ENCODE measurements at places on chromosomes 6 and 20.

DNA sequence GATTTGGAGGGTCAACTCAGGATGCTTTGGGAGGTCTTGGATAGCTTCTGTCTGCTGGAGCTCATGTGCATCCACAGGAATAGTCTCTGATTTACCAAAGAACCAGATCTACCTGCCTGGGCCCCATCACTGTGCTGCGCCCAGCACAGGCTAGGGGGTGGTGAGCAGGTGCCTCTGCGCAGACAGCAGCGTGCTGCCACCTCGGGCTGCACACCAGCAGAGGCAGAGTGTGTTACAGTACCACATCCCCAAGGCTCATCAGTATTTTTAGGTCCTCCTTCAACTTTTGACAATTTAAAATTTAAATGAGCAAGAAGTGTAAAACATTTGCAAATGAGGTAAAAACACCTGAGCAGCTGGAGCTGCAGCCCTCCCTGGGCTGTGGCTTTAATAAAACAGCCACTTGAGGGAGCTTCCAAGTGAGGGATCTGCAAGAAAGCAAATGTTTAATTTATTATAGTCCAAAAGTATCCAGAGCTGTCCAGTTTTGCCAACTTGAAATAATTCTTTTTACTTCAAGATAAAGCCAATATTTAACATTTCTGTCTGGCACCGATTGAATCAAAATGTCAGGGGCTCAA, 324.9 kb downstream of the ZFAND3 start:
- no peaks in the 10 kb centered on the region for H3K27me3 ChIP-seq
- H3K36me3 ChIP-seq, result peaks cover 46% of the 10 kb centered on the region
- no peak for DNase-seq
- peaks cover 10% of the 10 kb centered on the region for H3K4me1 ChIP-seq

DNA sequence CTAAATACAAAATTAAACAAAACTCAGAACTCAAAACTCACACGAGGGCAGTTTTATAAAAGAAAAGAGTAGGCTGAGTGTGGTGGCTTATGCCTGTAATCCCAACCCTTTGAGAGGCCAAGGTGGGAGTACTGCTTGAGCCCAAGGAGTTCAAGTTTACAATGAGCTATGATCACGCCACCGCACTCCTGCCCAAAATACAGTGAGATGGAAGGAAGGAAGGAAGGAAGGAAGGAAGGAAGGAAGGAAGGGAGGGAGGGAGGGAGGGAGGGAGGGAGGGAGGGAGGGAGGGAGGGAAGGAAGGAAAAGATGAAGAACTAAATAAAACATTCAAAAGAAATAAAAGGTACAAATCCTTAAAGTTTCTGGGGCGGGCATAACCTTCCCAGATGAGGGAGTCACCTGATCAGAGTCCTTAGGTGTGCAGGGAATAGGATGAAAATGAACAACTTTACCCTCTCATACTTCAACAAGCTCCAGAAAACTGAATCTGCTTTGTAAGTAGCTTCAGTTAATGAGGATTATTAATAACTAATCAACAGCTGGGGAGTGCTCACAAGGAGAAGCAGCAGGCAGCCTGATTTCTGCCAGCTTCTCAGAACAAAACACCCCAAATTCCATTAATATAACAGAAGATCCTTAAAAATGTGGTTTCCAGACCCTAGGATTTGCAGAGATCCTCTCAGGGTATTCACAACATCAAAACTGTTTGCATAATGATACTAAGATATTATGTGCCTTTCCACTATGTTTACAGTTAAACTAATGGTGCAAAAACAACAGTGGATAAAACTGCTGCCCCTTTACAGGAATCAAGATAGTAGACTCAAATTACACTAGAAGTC, 21.8 kb downstream of the LMBRD1 start:
- H3K36me3 ChIP-seq, result no peaks in the 10 kb centered on the region
- no peak overlapping the region for H3K27ac ChIP-seq
- H3K27me3 ChIP-seq, result no peaks in the 10 kb centered on the region
- H3K4me1 ChIP-seq, result peaks cover 8% of the 10 kb centered on the region
- no peak for DNase-seq

DNA sequence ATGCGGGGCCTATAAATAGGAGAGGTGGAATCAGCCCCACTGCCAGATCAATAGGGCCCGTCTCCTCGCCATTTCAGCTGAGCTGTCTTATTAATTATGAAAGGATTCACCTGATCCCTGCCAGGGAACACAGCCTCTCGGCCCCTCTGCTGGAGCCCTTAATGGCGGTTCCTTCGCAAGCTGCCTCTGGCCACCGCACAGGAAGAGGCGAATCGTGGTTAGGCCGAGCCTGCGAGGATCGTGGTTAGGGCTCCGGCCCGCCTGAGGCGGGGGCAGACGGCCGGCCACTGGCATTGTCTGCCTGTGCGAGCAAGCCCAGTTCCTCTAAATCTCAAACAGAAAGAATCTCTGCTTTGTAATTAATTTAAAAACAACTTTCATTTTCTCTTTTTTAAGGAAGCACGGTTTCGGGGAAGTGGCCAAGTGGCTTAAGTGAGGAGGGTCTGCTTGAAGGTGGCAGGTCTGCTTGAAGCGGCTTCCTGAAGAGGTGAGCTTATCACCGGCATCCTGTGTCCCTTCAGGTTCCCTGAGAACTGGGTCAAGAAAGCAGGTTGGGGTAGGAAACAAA, 9.2 kb downstream of the NRN1 start:
- H3K27ac ChIP-seq, result peak overlapping the region; percentile 58
- no peaks in the 10 kb centered on the region for H3K36me3 ChIP-seq
- peak; percentile 90 for DNase-seq

DNA sequence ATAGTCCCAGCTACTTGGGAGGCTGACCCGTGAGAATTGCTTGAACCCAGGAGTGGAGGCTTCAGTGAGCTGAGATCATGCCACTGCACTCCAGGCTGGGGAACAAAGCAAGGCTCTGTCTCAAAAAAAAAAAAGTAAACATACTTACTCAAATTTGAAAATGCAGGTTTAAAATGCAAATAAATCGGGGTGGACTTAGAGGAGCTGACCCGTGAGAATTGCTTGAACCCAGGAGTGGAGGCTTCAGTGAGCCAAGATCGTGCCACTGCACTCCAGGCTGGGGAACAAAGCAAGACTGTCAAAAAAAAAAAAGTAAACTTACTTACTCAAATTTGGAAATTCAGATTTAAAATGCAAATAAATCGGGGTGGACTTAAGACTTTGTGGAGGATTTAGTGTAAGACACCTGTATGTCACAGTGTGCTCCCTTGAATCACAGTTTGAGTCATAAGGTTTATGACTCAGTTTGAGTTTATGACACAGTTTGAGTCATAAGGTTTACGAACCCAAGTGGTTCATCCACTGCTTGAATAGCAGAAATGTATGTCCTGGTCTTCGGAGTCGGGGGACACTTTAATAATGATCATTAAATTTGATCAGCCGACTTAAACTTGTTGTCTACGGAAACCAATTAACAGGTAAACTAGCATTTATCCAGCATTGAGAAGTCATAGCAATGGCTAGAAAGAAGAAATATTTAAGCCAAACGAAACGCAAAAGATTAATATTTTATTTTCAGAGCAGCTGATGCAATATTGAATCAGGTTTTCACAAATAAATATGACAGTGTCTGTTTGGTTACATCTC, 6.8 kb upstream of the MRPS10 start:
- no peak for DNase-seq
- no peak overlapping the region for H3K4me3 ChIP-seq
- no peaks in the 10 kb centered on the region for H3K4me1 ChIP-seq
- H3K36me3 ChIP-seq, result no peaks in the 10 kb centered on the region
- H3K27me3 ChIP-seq, result no peaks in the 10 kb centered on the region

All from spleen (tissue), 13 donors.